CD4-positive, alpha-beta T cell treated with Interleukin-6 at 100 ng/mL for 8 hours (primary cell): ENCODE measurements at places on chromosomes 6 and 20.

GRCh38 chr20:19952392-19952791, 64.8 kb upstream of the NAA20 start:
- DNase-seq: no peak

DNA sequence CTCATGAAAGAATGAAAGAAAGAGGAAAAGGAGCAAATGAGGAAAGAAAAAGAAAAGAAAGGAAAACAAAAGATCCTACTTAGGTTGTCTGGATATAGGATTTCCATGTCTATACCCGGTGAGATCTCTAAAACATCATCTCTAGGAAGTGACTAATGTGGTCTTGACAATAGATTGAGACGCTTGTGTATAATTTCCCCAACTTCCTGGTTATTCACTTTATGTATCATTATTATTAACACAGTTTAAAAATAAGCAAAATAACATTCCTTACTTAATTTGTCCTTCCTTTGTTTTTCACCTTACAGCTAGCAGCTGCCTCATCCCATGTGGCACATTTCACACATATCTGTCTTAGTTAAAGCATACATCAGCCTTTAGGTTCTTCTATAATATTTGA, 27.0 kb downstream of the LAMA4 start:
- no peak for DNase-seq

DNA sequence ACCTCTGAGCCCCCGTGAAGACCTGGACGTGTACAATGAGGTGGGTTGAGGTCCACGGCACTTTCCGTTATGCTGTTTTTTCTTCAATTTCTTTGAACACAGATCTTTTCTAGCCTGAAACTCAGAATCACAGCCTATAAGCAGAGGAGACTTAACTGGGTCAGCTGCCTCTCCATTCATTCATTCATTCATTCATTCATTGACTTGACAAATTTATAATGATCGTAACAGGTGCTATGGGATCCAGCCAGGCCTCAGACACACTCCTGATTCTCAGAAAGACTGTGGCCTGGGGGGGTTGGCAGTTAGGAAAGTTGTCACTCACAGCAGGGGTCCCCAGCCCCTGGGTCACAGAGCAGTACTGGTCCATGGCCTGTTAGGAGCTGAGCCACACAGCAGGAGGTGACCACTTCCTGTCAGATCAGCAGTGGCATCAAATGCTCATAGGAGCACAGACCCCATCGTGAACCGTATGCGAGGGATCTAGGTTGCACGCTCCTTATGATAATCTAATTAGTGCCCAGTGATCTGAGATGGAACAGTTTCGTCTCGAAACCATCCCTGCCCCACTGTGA, 38.6 kb upstream of the IRF4 start:
- no peak for DNase-seq

GRCh38 chr20:3258429-3258828, 19.4 kb upstream of the SLC4A11 start:
- no peak for DNase-seq

GRCh38 chr6:99093456-99094190, 145.9 kb upstream of the FBXL4 start:
- DNase-seq: no peak

DNA sequence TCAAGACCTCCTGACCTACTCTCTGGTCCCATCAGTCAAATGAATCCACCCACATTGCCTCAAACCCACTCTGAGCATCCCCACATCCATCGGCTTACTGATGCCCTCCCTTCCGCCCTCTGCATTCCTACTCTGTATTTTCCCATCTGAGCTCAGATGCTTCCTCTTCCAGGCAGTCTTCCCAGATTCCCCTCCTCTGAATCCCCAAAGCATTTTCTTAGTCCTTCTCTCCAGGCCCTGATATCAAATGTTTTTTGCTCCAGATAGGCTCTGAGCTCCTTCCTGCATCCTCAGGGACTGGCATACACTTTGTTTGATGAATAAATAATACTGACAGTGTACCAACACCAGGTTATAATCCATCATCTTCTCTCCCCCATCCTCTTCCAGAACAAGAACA, 3.9 kb downstream of the PLTP start:
- no peak for DNase-seq

- DNase-seq: no peak
Measured at GRCh38 chr6:18609715-18610114, 222.6 kb downstream of the RNF144B start.

GRCh38 chr20:43959079-43959919, 44.6 kb downstream of the TOX2 start:
- peak; percentile 43 for DNase-seq

DNA sequence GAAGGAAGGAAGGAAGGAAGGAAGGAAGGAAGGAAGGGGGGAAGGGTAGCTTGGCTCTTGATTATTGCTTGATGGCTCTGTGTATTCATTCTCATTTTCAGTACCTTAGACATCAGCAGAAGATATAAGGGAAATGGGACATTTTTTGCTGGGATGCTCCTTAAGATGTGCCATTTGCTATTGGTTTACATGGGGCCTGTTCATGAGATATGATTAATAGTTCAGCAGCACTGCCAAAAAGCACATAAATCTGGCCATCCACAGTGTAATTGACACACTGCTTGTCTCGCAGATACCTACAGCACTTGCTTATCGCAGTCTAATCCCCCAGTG, 137.5 kb upstream of the JARID2 start:
- no peak for DNase-seq
